DMS153 (cell line): ENCODE measurements at places on chromosomes 5 and 9.

GRCh38 chr5:36593867-36594266, 12.5 kb upstream of the SLC1A3 start:
- no peak for DNase-seq

DNA sequence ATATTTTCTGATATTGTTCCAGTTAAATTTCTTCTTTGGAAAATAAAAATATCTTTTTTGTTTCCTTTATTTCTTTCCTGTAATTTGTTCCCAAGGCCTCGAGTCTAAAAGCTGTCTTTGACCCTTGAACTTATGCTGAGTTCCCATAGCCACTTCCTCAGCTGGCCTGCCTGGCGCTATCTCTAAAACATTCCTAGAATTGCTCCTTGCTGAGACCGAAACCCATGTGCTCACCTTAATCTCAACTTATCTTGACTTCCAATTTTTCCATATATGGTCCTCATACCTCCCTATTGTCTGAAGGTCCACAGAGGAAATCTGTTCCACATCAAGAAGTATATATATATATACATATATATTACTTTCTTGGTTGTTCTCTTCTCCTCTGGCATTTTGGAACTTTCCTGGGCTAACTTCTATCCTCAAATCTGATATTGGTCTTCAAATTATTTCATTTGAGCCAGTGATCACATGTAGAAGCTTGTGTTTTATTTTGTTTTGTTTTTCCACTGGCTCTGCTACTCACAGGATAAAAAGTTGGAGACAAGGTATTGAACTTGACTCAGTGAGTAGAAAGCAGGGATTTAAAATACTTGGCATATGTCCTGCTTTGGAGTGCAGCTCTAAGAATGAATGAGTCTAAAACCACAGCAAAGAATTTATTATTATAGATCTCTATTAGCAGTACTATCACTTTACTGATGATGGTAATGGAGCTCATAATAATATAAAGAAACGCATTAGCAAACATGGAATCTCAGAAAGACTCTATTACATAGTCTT, 45.2 kb downstream of the ENC1 start:
- no peak for DNase-seq

DNA sequence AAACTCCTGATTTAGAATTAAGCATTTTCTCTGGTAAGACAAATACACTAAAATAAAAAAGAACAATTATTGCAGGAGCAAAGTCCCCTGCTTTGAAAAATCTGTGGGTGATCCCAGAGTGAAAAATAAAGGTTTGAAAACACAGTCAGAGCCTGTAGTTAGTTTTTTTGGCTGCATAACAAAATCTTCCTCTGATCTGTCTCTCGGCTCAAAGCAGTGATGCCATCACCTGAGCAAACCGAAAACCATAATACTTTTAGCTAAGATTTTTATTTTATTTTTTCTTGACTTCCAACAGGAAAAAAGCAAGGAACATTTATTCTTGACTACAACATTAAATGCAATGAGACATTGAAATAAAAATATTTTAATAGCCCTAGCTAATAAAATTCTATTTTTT, 1.2 kb downstream of the CDH18 start:
- DNase-seq: no peak

GRCh38 chr5:141694479-141694878, 12.4 kb upstream of the ARAP3 start:
- no peak for DNase-seq

DNA sequence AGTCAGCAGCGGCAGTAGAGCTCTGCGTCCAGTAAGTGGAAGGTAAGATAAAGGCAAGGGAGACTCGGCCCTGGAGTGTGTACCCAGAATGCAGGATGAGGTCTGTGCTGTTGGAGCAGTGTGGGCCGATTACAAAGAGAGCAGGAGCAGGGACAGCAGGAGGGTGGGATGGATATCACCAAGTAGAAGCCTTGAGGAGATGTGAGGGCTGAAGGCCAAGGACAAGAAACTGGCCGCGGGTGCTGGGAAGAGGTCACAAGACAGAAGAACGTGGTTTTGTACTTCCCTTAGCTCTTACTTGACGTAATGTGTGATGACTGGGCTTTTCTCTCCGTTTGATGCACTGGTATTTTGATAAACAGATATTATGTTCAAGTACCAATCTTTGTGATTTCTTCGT, 43.7 kb downstream of the OR2V1 start:
- DNase-seq: no peak

- no peak for DNase-seq
These were observed 111.5 kb upstream of the ZNF366 start for GRCh38 chr5:72618708-72619107.

DNA sequence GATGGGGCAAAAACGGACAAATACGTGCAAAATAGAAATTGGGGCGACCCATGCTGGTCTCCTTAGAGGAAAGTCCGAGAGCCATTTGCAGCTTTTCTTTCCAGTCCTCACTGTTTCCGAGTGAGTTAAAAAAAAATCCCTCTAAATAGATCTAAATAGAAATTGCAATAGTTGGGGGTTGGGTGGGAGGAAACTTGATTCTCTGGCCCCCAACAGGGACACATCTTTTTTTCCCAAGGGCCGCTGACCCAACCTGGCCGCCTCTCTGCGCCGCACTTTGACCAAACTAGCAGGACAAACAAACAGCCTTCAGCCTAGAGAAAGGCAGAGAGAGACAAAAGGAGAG, 2.8 kb upstream of the NKX2-5 start:
- no peak for DNase-seq

- no peak for DNase-seq
These were observed 13.3 kb downstream of the UCK1 start for GRCh38 chr9:131517761-131518190.

- DNase-seq: no peak
These were observed 231.6 kb upstream of the ANKH start for GRCh38 chr5:15103130-15103529.

DNA sequence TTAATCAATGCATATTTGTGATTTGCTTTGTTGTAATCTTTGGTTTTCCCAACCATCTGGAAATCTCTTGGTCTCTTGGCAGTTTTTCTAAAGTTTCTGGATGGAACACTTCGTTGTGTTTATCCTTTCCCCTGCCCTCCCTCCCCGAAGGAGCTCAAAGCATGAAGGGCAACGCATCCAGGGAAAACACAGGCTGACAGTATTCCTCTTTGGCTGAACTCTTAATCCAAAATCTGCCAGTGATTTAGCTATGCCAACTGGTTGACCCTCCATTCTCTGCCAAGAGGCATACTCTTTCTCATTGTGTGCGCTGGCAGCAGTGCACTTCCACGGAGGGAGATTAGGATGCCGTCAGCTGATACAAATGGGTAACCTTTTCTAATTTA, 20.5 kb downstream of the ZBTB34 start:
- no peak for DNase-seq

- DNase-seq: peak; percentile 70
These were observed 124.3 kb upstream of the SLC12A2 start for GRCh38 chr5:127959152-127959764.

DNA sequence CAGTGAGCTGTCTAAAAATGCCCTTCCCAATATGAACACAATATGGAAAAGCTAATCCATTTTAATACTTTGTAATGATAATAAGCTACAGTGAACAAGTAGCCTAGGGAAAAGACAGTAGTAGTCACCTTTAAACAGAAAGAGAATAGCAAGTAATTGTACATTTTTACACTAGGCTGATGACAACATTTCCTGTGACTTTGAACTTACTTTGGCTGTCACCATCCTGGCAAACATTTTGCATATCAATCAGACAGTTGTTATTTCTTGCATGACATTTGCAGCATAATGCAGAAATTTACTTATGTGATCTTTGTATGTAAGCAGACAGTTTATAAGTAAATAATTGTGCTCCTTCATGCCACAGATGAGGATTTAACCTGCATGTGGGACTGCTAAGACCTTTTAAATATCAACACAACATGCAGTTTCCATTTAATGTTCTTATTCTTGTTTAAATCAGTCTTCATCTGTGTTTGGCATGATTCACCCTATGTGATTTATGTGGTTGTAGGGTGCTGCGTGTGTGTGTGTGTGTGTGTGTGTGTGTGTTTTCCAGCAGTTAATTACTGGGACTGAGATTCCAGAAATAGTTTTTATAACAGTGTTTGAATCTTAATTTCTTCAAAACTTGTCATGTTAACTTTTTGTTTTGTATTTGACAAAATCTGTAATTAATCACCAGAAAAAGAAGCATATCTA, 997.1 kb upstream of the ARRDC3 start:
- no peak for DNase-seq

DNA sequence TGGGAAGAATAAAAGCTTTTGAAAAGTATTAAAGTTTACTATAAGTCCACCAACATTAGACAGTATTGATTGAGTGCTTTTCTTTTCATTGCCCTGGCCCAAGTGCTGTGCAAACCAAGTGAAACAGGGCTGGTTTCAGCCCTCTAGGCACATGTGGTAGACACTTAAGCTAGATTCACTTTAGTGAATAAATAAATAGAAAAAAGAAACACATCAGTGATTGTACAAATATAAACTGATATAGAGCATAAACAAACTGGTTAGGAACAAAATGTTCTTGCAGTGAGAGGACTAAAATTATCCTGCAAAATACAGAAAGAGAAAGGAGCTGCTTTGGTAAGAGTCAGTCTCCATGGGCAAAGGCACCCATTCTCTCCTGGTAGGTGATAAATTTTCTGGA, 29.7 kb downstream of the ACTBL2 start:
- no peak for DNase-seq

GRCh38 chr5:141508798-141509611, 20.1 kb downstream of the PCDHGC5 start:
- no peak for DNase-seq

DNA sequence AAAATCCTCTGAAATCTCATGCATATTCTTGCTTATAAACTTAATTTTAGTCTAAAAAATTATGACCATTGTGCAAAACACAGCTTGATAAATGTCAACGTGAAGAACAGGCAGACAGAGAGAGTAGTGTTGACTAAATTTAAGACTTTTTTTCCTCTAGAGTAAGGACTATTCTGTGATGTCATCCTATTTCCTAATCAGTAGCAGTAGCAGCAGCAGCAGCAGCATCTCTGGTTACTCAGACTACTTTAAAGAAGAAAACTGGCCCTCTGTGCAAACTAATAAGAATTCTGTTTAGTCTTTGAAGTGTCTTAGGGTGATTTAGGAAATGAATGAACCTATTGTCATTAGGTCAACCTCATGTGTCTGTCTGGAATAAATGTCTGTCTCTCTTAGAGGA, 403.0 kb downstream of the HINT1 start:
- DNase-seq: no peak

DNA sequence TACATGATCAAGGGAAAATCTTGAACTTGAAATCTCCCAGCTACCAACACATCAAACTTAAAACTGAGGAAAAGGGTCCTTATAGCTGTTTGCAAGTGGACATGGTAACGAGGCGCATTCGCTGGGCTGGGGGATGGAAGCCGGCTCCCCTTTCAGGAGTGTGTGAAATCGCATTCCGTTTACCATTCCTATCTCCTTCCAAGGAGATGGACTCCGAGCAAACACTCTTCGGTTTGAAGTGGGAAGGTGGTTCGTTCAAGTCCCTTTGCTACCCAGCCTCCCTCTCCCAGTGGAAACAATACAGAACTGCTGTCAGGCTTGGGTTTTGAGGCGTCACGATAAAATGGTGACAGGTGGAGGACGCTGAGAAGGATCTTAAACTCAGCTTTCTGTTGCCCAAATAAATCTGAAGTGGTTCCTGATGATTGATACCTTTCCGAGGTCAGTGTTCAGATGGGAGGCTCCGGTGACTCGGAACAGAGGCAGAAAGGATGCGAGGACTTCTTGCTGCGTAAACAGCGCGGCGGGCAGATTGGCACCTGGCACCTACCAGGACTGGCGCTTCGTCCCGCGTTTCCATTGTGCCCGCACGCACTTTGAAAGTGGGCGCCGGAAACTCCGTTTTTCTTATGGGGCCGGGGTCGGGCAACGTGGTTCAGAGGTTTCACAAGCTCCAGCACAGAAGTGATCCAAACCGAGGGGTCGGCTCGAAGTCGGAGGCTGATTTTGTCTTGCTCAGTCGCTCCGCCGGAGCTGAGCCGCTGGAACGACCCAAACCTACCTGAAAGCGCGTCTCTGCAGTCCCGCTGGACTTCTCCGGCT, 7.0 kb downstream of the MSX2 start:
- DNase-seq: no peak

DNA sequence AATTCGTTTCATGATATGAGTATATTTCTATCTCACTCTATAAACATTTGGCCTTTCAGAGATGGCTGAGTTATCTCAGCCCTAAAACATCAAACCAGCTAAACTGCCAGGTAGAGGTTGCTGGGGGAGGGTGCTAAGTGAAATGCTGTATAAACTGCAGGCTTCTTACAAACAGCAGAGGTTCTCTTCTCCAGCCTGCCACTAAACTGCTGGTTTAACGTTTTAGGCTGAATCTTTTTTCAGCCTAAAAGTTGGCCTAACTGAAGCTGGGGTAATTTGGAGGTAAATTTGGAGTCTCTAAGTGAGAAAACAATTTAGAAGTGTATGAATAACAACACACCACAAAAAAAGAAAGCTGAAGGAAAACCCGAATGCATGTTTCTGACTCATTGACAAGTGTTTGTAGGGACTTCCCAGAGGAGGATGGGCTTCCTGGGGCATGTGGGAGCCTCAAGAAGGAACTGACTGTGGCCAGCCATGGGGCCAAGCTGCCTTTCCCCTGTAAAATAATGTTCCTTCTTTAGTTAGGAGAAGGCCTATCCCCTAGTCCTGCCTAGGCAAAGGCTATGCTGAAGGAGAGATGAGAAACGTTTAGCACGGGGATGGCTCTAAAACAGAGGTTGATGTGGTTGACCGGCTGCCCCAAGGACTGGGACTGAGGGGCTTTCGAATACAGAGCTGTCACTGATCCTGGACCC, 44.3 kb downstream of the SLC28A3 start:
- no peak for DNase-seq

DNA sequence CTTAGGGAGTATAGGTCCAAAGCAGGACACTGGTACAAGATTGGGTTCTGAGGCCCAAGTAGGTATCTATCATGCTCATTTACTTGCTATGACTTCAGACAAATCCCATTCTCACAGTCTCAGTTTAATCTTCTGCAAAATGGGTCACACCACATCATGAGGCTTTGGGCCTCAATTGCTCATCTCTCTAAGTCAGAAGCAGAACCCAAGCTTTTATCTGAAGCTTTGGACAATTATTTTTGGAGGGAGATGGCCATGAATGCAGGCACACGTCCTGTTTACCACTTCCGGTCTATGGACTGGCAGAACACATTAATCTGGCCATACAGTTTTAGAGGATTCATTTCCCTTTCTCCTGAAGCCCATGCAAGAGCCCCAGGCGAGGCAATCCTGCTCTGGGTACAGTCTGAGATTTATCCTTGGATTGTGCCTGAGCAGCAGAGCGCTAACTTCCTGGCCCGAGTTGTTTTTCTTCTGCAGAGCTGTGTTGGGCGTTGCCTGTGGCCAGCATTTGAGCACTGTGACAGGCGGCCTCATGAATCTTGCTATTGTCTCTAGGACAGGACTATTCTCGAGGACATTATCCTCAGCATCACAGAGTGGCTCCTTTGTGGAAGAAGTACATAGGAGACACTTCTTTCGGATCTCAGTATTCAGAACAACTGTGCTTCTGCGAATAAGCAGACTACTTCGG, 16.1 kb downstream of the SLC22A4 start:
- no peak for DNase-seq

GRCh38 chr9:38339087-38339486, 53.4 kb upstream of the ALDH1B1 start:
- no peak for DNase-seq
